ENCODE measurements at places on chromosomes 2 and 18.

GRCh38 chr18:66640431-66640830 is 36.5 kb upstream of the CDH19 start:
- no peak for DNase-seq

GRCh38 chr2:175948191-175948590 is 53.9 kb downstream of the LNPK start:
- no peak for DNase-seq

- no peak for DNase-seq
Observed at GRCh38 chr2:241759067-241759807, 17.4 kb upstream of the GAL3ST2 start.

GRCh38 chr2:74991977-74992376 is 33.5 kb downstream of the POLE4 start:
- no peak for DNase-seq

- DNase-seq: no peak
Observed at GRCh38 chr2:176991411-176991810, 221.2 kb upstream of the HNRNPA3 start.

DNA sequence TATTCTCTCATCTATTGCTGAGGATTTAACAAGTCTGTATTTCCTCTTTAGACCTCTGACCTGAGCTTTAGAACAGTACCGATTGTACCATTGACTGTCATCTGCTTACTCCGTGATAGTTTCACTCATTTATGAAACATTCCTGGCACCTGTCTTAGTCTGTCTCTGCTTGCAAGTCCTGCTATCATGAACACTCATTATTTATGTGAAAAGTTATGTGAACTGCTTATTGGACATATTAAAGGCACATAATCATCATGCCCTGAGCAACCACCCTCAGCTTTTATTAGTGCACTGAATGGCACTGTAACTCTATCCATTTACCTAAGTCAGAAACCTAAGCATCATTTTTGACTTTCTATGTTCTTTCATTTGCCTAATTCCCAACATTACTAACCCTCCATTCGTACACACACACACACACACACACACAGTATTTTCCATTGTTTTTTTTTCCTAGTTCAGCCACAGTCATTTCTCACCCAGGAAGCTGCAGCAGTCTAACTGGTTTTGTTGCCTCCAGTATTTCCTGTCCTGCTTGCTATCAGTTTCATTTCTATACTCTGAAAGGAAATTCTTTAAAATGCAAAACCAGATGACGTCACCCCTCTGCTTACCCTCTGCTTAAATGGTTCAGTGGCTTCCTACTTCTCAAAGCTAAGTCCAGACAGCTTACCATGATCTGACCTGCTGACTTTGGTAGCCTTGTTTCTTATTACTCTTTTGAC is 146.1 kb downstream of the HAUS1 start:
- no peak for DNase-seq

GRCh38 chr2:11764359-11764758 is 17.9 kb downstream of the LPIN1 start:
- no peak for DNase-seq

DNA sequence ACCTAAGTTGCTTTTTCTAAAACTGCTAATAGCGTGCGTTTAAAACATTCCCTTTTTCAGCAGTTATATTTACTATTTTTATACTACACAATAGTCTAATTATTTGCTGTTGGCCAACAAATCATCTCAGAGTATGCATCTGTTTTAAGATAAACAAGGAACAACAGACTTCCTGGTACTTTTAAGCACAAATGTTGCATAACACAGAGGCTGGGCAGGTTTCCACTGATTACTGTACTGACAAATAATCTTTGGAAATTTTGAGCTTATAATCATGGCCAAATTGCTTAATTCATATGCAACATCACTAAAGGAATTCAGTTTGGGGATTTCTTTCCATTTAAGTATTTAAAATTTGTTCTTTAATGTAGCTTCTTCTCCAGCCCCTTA is 737.4 kb upstream of the SALL3 start:
- DNase-seq: no peak

DNA sequence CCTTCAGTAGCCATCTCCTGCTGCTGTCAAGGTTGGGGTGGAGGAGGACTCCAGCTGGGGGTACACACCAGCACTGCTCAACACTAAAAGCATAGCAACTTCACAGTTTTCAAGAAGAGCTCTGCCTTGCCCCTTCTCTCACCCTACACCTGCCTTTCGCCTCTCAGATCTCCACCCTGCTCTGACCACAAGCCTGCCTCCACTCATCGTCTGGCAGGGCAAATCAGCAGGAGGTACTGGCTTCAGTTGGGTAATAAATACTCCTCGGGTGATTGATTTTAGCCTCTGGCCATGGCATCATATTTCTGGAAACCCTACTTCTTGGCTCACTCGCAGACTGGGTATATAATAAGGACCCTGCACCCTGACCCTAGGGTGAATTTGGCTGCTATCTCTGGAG is 3.1 kb upstream of the PRKAG3 start:
- no peak for DNase-seq

DNA sequence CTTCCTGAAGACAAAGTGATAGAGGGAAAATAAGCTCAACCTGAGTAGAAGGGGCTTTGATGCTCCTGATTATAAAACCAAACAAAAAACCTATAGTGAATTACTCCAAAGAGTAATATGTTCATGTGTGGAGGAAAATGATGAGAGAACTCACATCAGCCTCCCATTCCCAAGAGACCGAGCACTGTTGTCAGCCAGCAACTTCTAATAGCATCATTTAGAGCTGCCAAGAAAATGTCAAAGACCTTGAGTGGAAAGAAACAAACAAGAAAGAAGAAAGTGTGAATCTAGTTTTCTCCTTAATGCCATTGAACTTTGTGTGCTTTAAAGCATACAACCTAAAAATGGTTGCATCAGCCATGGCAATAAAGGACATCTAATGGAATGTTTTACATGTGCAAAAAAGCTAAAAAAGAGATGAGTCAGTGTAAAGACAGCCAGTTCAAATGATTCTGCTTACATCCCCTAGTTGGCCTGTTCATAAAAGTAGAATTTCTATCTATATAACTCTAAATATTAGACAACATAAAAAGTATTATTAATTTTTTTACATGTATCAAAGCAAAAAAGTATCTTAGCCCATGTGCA is 1066.2 kb downstream of the TDRD15 start:
- no peak for DNase-seq

DNA sequence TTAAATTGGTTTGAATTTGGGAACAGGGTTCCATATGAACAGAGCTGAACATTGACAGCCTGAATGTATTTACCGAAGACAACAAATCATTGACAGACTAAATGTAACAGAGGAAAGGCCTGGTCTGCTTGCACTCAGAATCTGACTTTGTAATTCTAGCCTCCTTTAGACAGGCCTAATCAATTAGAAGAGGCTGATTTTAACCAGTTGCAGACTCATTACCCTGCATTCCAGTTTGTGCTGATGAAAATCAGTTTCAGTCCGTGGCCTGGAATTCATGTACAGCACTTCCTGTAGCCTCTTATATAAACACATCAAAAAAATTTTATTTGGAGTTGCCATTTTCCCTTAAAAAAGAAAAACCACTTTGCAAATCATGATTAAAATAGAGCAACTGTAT is 93.1 kb upstream of the ZFP36L2 start:
- DNase-seq: no peak

DNA sequence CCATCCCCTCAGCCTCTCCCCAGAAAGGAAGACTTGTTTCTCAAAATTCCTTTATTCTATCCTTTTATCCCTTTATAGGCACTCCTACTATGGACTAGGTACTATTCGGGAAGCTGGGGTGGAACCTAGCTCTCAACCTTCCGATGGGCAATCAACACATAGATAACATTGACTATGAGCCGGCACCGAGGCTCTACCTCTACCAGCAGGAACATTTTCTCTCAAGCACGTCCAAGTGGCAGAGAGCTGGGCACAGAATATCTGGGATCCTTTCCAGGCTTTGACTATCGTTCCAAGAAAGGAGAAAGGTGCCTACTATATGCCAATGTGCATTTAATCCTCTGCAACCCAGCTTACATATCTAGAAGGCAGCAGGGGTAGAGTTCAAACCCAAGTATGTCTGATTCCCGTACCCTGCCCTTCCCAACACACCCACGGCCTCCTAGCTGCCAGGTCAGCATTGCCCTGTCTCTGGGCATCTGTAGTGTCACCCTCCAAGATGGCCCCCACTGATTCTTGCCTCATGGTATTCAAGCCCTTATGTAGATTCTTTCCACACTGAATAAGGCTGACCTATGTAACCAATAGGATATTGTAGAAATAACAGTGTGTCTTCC is 28.3 kb downstream of the TNS1 start:
- DNase-seq: no peak

GRCh38 chr2:227344231-227344630 is 19.2 kb downstream of the MFF start:
- DNase-seq: no peak

DNA sequence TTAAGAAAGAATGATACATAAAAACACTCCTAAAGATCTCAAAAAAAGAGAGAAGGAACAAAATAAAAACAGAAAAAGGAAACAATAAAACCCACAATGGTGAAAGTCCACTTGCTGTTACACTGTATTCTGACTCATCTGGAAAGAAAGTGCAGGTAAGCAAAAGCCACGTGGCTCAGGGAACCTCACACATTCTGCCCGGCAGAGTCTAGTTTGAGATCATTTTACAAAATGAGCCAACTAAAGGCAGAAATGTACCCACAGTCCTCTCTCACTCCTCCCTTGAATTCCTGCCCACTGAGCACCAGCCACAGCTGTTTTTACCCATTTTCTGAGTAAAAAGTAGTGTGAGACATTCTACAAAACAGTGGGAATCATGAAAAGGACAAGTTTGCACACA is 10.0 kb downstream of the KCNH7 start:
- no peak for DNase-seq

DNA sequence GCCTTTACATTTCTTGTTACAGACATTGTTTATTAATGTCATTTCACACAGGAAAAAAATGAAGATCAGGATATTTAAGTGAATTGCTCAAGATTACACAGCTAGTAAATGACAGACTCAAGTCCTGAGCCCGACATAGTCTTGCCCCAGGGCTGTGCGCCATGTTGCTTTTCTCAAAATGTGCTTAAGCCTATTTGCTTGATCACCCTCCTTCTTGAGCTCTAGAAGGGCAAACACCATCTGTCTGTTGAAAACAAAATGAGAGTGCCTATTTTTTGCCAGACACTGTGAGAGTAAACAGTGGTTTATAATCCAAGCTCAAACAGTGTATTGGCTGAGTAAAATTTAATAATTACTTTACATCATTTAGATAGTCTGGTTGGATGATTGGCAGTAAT is 34.8 kb upstream of the HNMT start:
- DNase-seq: peak; percentile 11

GRCh38 chr2:197378086-197378485 is 56.7 kb downstream of the SF3B1 start:
- DNase-seq: no peak

DNA sequence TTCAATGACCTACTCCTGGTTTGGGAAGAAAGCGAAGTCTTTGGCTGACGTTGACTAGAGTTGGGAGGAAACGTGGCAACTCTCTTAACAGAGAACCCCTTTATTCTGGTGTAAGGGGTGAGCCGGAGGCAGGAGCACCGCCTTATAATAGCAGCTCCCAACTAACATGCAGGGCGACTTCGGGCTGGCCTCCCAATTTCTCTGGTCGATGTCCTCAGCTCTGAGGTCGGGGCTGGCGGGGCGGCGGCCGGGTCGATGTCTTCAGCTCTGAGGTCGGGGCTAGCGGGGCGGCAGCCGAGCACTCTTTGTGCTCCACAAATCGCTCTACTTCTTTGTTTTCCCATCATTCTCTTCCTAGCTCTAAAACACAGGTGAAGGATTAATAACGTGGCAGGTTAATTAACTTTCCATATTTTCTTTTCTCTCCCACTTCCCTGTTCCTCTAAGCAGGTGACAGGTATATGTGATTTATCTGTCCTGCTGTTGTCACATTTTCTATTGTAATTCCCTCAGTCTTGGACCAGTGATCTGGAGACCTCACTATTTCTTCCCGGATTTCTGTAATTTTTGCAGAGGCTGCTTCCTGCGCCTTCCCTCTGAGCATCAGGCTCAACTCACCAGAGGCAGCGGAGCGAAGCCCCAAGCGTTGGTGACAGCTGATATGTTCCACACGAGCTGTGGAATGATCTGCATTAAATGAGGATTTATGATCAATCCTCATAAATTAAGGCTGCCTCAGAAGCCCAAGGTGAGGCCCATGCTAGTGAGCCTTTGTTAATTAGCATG is 64.3 kb downstream of the ACKR3 start:
- no peak for DNase-seq

DNA sequence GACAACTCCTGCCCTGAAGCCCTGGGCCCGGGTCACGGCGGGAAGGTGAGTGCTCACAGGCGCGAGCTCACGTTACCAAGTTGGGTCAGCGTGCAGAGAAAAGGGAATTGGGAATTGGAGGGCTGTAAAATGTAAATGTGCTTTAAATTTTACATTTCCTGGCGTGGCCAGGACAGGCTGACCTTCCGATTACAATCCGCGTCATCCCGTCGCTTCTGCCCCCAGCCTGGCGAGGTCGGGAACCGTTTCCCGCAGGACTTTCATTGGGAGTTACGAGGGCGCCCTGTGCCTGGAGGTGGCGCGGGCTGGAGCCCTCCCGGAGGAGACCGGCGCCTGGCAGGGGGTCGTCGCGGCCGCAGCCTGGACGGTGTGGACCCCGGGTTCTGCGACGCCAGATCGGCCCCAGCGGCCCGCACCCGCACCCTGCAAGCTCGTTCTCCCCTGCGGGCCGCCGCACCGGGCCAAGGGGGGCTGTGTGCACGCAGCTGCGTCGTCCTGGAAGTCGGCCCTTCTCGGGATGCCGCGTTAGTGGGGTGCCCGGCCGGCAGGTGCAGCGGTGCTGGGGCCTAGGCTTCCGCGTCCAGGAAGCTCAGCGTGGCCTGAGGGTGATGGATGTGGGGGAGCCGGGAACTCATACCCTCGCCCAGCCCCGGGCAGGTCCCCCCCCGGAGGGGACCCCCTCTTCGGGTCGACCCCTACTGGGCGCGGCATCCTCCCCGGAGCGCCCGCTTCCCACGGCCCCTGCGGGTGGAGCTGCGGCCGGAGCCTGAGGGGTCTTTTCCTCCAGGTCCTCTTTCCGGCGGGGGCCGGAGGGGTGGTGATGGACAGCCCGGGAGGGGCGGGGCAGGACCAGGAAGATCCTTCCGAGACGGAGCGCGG is 63.9 kb downstream of the LRRFIP1 start:
- DNase-seq: no peak

GRCh38 chr2:100639588-100640390 is 77.0 kb downstream of the PDCL3 start:
- no peak for DNase-seq

- no peak for DNase-seq
Observed at GRCh38 chr2:50215736-50216135, 816.2 kb downstream of the NRXN1 start.

DNA sequence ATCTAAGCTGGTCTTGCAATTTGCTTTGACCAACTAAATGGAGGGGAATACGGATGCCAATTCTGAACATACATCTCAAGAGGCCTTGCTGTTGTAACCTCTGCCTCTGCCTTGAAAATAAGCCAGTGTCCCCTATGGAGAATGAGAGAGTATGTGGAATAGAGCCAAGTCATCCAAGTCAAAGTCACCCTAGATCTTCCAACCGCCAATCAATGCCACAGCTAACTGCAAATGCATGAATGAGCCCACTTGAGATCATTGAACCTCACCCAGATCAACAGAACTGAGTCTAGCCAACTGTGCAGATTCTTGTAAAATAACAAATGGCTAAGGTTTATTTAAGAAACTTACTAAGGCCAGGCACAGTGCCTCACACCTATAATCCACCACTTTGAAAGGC is 139.8 kb upstream of the TANK start:
- DNase-seq: no peak

GRCh38 chr2:219784178-219784577 is 156.7 kb downstream of the SLC4A3 start:
- no peak for DNase-seq
